Common myeloid progenitor, CD34-positive (primary cell): ENCODE measurements at places on chromosomes 2 and 18.

GRCh38 chr18:35164133-35164532 lies 76.7 kb upstream of the ZNF397 start:
- no peak for DNase-seq

- no peak for DNase-seq
Measured at GRCh38 chr2:224884188-224884587, 158.1 kb downstream of the DOCK10 start.

DNA sequence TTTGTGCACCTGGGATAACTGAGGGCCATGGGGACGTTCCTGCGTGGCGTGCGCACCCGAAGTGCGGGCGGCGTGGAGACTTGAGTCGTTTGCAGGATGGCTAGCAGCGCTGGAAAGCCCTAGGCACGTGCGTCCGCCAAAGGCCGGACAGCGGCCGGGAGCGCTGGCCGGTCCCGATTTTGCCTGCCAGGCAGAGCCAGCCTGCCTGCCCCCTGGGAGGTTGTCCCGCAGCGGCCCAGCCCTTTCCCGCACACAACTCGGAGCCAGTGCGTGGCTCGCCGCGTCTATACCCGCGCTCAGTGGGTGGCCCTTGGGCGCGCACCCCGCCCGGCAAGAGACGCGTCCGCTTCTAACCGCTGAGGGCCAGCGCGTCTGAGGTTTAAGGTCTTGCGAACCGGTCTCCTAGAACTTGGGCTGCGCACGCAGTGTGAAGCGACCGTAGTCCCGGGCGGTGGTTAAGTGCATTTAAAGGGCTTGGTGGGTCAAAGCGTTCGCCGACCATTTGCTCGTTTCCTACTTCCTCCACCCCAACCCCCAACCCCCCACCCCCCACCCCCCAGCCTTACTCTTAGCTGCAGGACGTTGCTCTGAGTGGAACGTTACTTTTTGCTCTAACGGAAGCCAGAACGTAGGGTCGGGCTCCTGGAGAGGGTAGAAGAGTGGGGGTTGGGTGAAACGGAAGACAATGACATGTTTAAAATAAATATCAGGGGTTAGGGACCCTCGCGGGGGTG lies 627 bp downstream of the CDCA7 start:
- DNase-seq: peak; percentile 51

GRCh38 chr2:211159972-211160371 lies 603.6 kb downstream of the CPS1 start:
- no peak for DNase-seq

DNA sequence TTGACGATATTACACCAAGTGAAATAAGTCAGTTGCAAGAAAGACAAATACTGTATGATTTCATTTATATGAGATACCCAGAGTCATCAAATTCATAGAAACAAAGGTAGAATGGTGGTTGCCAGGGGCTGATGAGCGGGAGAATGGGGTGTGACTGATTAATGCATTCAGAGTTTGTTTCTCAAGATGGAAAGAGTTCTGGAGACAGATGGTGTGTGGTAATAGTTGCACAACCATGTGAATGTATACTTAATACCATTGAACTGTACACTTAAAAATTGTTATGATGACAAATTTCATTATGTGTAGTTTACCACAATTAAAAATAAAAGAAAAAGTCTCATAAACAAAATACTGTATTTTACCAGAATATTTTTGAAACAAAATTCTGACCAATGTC lies 117.3 kb downstream of the PIGN start:
- DNase-seq: no peak

- DNase-seq: no peak
Measured at GRCh38 chr2:200615247-200615646, 29.4 kb downstream of the AOX1 start.

DNA sequence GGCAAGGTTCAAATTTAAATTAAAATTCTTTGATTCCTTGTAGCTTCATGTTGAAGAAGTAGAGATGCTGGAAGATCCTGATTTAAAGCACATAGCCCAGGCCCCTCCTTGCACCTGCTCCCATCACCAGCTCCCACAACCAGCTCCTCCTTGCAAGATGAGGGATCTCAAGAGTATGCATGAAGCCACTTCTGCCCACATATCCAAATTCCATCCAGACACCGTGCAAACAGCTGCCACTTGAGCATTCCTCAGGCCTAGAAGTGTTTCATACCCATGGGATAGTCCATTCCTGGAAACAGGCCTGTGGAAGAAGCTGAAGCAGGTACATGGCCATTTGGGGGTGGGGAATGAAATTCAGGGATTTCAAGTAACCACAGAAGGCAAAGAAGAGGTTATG lies 32.4 kb upstream of the ITPRID2 start:
- no peak for DNase-seq

GRCh38 chr18:79912409-79912991 lies 39.0 kb downstream of the SLC66A2 start:
- DNase-seq: peak; percentile 33

GRCh38 chr18:35050028-35050546 lies 8.9 kb downstream of the MAPRE2 start:
- DNase-seq: no peak

GRCh38 chr2:152508446-152508845 lies 173.5 kb downstream of the FMNL2 start:
- no peak for DNase-seq

GRCh38 chr2:67561457-67561965 lies 164.4 kb downstream of the ETAA1 start:
- no peak for DNase-seq

- DNase-seq: no peak
Measured at GRCh38 chr2:60693551-60693950, 62.5 kb upstream of the PAPOLG start.

DNA sequence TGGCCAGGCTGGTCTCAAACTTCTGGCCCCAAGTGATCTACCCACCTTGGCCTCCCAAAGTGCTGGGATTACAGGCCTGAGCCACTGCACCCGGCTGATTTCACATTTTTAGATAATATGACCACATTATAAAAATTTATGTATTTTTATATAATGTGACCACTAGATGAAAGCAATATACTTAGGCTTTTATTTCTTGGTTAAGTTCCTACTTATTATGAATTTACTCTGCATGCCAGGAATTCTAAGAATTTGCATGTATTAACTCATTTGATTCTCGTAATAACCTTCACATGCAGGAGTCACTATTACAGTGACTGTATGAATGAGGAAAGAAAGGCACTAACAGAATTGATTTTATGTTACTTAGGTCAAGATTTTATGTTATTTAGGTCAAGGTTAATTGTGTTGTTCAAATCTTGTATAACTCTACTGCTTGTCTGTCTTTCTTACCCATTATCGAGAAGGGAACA lies 25.6 kb upstream of the CASP8 start:
- DNase-seq: no peak

- no peak for DNase-seq
Measured at GRCh38 chr2:105750735-105751134, 6.0 kb downstream of the NCK2 start.

DNA sequence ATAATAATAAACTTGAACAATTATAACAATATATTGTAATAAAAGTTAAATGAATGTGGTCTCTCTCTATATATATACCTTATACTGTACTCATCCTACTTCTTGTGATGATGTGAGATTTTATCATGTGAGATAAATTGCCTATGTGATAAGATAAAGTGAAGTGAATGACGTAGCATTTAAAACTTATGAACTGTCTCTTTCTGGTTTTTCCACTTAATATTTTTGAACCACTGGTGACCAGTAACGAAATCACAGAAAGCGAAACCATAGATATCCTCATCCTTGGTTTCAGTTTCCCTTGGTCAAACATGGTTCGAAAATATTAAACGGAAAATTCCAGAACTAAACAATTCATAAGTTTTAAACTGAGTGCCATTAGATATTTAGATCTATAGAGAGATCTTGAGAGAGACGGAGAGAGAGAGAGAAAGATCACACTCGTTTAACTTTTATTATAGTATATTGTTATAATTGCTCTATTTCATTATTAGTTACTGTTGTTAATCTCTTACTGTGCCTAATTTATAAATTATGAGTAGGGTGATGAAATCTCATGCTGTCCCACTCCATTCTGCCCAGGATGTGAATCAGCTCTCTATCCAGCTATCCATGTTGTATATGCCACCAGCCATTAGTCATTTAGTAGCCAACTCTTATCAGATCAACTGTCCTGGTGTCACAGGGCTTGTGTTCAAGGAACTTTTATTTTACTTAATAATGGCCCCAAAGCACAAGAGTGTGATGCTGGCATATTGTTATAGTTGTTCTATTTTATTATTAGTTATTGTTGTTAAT lies 156.8 kb downstream of the THADA start:
- no peak for DNase-seq

DNA sequence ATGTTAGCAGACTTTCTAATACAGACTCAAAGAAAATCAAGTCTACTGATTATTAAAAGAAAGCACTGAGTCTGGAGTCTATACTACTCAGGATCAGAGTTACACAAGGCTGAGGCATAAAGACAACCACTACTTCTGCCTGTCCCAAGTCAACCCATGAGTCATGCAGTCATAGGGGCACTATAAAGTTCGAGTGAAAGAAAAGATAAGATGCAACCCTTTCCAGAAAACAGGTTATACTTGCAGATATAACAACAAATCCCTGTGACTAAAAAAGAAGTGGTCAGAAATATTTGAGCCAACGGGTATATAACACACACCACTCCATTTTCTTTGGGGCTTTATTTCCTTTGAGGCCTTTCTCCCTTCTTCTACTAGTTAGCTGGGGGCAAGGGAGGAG lies 18.6 kb upstream of the SCRN3 start:
- no peak for DNase-seq
